ENCODE measurements at places on chromosomes 11 and 22.

DNA sequence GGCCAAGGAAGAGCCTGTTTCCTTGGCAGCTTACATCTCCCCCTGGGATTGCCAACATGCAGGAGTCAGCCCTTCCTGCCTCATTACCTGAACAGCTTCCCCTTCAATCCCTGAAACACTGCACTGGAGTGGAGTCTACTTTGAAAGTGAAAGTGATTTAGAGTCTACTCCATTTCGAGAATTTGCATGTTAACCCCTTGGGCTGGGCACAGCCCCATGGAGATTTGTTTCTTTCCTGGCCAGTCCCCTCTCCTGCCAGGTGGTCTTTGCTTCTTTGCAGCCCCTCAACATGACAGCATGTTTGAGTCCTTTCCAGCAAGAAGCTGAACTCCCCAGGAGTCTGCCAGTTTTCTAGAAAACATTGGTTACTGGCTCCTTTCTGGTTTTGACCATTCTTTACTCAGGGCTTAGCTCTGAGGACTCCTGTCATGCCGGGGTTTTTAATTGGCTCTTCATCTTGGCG is 59.9 kb downstream of the TRAF6 start:
- DNase-seq = peak; percentile 20

GRCh38 chr11:13313005-13313819 is 35.6 kb downstream of the BMAL1 start:
- no peak for DNase-seq

DNA sequence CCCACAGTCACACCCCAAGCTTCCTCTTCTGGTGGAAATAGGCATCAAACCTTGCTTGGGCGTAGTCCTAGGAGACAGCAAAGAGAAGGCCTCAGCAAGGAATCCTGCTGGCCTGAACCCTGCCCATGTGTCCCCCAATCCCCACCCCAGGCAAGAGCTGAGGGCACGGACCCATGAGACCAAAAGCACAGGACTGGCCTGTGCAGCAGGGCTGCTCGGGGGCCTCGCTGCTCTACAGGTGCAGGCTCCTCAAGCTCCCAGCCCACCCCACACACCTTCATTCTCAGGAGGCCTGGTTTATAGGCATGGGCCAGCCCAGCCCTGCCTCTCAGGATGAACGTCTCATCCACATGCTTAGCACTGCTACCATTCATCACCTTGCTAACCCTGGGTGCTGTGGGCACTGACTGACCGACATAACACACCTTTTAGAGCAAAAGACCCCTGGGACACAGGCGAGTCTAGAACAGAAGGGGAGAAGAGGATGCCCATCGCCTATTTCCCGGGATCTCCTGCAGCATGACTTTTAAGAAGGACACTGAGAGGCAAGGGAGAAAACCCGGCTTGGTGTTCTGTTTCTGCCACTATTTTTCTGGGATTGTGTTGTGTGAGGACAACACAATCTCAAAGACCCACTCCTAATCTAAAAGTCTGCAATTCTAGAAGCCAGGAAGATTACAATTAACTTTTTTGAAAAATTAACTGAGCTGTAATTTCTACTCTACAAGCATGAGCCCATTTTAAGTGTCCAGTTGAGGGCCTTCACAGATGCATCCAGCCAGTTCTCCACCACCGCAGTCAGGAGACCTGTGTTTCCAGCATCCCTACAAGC is 15.4 kb downstream of the TCIRG1 start:
- no peak for DNase-seq

DNA sequence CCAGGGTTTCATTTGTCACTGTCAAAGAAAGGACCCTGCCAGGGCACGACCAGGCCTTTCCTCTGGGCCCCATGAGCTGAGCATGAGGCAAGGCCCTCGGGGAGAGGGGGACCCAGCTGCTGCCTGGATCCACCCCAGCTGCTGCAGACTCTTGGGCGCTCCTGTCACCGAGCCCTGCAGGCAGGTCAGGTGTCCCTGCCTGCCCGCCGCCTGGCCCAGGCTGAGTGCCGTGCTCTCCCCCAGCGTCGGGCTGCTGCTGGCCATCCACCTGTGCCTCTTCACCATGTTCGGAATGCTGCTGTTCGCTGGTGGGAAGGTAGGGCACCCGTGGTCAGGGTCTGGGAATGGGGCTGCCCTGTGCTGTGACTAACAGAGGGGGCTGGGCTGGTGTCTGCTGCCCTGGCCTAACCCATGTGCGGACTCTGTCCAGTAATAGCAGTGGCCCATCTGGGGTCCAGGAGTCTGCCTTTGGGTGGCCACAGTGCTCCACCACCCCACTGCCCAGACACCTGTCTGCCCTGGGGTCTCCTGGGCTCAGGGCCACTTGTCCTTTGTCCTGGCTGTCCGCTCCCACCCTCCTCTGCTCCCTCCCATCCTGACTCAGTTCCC is 15.0 kb downstream of the TPCN2 start:
- no peak for DNase-seq

GRCh38 chr22:36253523-36254490 is 874 bp downstream of the APOL1 start:
- no peak for DNase-seq

GRCh38 chr11:92324890-92325289 is 100.3 kb downstream of the FAT3 start:
- DNase-seq = no peak

Data from OCI-LY7 (cell line).